ENCODE measurements at places on chromosomes 6 and 20.

- DNase-seq: no peak
Measured at GRCh38 chr6:35368038-35368887, 25.9 kb downstream of the PPARD start.

GRCh38 chr20:49395183-49395582 lies 87.3 kb downstream of the KCNB1 start:
- DNase-seq: no peak

DNA sequence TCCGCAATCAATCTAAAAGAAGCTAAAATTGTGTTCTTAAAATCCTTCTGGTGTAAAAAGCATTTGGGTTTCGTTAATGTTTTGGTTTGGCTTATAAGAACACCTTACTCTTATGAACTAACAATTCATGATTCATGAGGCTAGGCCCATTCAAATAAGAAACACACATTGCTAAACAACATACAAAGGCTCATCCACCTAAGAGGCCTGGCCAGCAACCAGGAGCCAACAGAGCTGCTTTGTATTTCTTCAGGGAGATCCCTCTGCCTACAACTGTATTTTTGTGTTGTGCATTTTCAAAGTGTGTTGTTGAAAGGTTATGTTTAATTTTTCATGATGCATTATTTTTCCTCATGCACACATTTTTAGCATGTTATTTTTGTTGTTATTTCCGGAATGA lies 98.6 kb downstream of the PTPRK start:
- no peak for DNase-seq

DNA sequence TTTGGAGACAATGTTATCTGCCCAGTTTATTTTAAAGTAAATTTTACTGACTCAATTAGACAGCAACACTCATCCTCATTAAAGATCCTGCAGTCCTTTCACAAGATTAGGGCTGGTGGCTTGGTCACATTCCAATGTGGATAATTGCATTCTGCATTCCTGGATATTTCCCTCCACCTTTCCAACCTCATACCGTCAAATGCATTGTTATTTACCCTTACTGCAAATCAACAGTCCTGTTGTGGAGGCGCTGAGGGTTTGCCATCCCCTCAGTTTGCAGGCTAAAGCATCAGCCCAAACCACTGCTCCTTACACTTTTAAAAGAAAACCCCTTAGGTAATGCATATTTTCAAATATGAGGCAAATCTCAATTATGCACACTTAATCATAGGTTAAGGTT lies 5.4 kb downstream of the CITED2 start:
- DNase-seq: no peak

- no peak for DNase-seq
Measured at GRCh38 chr20:19212469-19212815, at the start of gene SLC24A3. SLC24A3 (plus strand) TSS chr20:19212642.

- DNase-seq: no peak
Measured at GRCh38 chr6:140366991-140367390, 992.5 kb upstream of the CITED2 start.

GRCh38 chr6:137921823-137922222 lies 54.8 kb downstream of the TNFAIP3 start:
- no peak for DNase-seq

DNA sequence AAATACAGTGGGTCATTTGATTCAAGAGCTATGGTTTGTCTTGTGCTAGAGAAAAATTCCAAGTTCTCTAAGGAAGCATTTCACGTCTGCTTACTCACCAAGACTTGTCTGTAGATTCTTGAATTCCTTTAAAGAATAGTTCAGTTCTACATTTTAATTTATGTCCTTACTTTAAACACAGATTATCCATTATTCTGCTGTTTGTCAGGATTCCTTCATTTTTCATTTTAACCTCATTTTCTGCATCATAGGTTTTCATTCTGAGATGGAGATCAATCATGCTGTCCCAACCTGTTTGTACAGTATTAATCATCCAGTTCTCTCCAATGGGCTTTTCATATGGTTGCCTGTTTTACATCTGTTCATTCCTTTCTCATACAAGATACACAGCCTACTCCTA lies 24.5 kb upstream of the POPDC3 start:
- DNase-seq: no peak

DNA sequence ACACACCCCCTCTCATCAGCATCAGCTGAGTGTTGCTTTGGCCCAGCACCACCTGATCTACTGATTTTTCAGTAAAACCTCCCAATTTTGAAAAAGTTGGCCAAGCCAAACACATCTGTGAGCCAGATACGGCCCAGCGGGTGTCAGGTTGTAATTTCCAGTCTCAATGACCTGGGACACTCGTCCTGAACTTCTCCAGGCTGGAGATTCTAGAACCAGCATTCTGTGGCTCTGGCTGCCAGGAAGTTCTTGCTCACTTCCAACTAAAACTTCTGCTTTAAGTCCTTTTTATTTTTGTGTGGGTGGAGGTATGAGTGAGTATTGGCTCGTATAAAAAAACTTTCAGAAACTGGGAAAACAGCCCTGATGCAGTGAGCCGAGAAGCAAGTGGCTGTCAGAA lies 5.1 kb downstream of the KIAA1755 start:
- DNase-seq: no peak

- no peak for DNase-seq
Measured at GRCh38 chr6:104639668-104640067, 220.1 kb downstream of the HACE1 start.

GRCh38 chr20:1225263-1225782 lies 521 bp upstream of the RAD21L1 start:
- no peak for DNase-seq

DNA sequence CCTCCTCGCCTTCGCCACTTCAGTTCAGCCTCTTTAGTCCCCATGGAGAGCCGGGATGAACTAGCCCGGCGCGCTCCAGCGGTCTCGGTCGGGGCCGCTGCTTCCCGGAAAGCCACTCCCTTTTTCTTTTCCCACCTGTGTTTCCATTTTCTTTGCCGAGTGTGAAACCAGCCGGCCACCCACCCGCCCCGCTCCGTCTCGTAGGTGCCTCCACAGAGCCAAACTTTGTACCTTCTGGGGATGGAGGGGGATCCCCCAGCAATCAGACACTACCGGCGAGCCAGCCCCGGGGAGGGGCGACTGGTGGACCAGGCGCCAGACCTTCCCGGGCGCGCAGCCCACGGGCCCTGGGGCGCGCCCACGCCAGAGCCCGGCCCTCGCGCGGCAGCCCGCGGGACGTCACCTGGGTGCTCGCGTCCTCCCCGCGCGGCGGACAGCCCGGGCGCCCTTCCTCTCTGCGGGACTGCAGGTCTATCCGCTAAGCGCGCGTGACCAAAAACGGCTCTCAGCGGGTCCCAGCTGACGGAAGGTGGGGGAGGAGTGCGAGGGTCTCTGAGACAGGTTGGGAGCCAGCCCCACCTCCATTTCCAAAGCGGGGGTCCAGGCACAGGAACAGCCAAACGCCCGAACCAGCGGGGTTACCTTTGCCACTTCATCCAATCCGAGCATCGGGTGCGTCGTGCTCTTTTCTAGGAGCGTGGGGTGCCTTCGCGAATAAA lies at the start of gene MCHR2:
MCHR2 (minus strand) TSS at position 691 of the 719 bp plus-strand sequence. CDS start 38,076 bp downstream, outside the sequence.
- no peak for DNase-seq
